ENCODE measurements at places on chromosomes 11 and 22. TPM values are rescaled to one million over a fixed set of nuclear protein-coding genes. Genes with fewer than 3 reads are reported as not detected.

SCUBE1 gene
- 0.98 TPM for total RNA-seq

CD44 gene
- 53.2 TPM for total RNA-seq

PAMR1 gene
- total RNA-seq, result 1.6 TPM

RASD2 gene
- total RNA-seq, result not detected
